ENCODE measurements at places on chromosomes 13 and 19.

GRCh38 chr13:114211446-114212157 is 23.1 kb upstream of the CDC16 start:
- DNase-seq, result no peak

GRCh38 chr13:101996954-101997353 is 404.9 kb downstream of the FGF14 start:
- DNase-seq, result no peak

DNA sequence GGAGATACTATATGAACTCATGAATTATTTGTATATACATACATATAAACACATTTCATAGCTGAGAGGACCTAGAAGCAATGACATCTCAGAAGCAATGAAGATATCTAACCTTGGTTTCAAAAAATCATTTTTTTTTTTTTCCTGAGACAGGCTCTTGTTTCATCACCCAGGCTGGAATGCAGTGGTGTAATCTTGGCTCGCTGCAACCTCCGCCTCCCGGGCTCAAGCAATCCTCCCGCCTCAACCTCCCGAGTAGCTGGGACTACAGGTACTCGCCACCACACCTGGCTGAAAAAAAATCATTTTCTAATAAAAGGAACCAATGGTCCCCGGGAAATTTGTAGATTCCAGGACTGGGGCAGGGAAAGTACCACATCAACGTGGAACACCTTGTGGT is 4.0 kb downstream of the ZNF565 start:
- no peak for DNase-seq

DNA sequence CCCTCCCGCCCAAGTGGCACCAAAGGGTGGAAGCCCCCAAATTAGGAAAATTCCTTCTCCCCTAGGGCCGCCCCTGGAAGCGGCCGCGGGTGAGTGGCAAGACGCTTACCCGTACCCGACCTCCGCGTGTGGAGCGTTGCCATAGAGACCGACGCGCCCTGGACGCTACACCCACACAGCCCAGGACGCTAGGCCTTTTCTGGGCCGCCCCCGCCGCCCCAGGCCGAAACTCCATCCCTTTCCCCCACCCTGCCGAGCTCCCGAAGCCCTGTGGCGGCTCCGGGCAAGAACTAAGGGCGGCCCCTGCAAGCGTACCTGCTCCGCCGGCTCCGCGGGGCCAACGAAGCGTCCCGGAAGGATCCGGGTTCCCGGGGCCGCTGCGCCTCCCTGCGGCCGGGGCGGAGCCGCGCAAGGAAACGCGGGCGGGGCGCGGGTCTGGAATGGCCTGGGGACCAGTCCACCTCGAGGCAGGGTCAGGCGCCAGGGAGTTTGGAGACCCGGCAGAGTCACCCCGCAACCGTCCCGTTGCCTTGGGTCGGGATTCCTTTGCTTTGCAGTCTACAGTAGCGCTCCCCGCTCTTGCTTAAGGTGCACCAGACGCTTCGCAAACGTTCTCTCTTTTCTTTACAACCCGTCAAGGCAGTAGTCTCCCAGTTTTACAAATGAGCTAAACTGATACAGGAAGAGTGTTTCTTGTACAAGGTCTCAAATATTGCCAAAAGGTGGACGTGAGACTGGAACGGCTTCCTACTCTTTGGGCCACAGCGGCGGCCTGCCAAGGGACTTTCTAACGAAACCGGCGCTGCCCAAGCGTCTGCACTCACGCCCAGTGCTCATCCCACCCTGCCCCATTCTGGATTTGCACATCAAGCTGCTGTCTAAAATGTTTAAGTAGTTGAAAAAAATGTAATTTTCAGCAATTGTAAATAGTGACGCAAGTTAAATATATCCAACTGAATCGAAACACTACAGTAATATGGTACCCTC is at the start of gene NEK5:
NEK5 (minus strand) TSS at position 360 of the 987 bp plus-strand sequence. CDS start 1,591 bp downstream, outside the sequence.
- DNase-seq, result peak; percentile 93

- no peak for DNase-seq
Measured at GRCh38 chr13:114174529-114174961, 4.5 kb upstream of the CFAP97D2 start.

DNA sequence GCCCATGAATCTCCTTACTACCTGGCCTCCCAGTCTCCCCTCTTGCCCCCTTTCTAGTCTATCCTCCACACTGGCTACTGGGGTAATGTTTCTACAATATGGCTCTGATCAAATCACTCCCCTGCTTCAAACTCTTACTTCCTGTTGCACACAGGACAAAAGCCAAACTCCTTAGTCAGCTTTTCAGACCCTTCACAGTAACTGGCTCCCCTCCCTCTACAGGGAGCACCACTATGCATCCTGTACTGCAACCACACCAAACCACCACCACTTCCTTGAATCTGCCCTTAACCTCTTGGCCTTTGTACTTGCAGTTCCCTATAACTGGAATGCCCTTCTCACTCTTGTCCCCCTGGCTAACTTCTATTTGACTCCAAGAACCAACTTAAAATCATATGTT is 32.2 kb downstream of the DEDD2 start:
- no peak for DNase-seq

DNA sequence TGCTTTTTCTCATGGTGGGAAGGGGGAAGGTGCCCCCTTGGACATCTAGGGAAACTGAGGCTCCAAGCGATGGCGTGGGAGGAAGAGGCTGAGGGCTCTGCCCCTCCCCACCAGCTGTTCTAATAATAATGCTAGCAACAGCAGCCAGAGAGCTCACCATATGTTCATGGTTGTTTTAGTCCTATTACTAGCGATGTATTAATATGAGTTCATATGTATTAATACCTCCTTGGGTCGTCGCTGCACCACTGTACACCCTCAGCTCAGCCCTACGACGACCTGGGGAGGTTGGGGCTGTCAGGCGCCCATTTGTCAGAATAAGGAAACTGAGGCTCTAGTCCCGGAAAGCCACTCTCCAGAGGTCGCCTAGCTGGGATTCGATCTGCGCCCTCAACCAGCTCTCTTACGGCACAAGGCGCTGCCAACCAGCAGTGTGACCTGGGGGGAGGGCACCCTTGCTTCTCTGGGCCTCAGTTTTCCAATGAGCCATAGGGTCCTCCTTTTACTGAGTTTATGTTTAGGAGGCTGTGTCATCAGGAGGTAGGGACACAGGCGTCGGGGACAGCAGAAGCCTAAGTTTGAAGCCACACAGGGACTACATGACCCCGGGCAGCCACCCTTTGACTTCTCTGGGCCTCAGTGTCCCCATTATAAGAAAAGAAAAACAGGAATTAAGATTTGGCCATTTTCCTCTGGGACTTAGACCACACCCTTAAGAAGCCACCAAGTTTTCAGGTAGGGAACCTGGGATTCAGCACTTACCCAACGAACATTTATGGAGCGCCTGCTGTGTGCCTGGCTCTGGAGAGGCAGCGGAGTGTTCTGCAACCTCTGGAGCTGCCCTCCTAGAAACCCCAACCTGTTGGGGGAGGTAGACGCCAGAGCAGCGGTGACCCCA is 664 bp downstream of the MAST3 start:
- no peak for DNase-seq

- no peak for DNase-seq
Measured at GRCh38 chr13:74253161-74253560, 119.0 kb upstream of the KLF12 start.

DNA sequence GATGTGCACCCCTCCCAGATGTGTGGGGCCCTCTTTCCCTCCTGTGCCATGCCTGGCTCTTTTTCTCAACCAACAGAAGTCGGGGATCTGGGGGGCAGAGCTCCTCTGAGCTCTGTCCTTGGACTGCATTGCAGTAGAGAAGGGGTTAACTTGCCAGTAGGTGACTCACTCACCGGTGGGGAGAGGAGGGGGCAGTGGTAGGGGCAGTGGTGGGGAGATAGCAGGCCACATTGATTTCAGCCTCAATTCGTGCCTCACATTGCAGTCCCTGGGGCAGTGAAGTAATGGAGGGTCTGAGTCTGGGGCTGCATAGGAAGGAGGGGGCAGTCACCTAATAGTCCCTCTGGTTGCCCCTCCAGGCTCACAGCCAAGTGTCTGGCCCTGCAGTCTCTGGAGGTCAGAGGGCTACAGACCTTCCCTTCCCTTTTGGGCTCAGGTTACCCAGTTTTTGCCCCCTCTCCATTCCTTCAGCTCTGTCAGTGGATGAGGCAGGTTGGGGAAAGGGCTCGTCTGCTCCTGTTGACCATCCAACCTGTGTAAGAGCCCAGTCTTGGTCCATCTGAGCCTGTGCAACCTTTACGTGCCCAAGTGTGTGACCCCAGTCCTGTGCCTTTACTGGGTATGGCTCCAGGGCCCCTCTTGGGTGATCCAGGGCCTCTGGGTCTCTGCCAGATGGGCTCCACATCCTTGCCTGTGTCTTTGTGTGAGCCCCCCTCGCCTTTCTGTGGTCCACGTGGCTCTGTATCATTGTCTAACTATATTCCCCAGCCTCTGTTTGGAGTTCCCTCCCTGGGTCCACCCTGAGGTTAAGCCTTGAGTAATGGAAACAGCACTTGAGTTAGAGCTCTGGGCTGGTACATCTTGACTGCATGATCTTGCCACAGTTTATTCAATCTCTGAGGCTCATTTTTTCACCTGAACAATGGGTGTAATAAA is 13.0 kb downstream of the CIC start:
- DNase-seq, result peak; percentile 68

GRCh38 chr19:48635966-48636858 is 967 bp downstream of the DBP start:
- no peak for DNase-seq

GRCh38 chr19:2424686-2425621 is 2.4 kb downstream of the TIMM13 start:
- peak; percentile 67 for DNase-seq
